Memory B cell (primary cell): ENCODE measurements at places on chromosomes 11 and 22.

DNA sequence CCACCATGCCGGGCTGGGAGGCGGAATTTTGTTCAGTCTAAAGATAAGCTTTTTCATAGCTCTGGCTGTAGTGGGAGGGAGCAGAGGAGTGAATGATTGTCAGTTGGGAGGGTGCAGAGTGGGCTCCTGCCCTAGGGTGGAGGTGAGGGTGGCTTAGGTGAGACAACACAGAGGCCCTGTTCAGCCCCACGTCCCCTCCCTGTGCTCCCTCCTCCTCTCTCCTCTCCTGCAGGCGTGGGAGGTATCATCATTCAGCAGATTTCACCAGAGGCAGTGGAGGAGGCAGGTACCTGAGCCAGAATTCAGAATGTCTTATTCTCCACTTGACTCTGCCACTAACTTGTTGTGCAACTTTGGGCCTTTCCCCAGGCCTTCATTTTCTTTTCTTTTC lies 1.7 kb upstream of the THRSP start:
- no peak for DNase-seq

GRCh38 chr11:73551677-73552076 lies 46.2 kb downstream of the FAM168A start:
- no peak for DNase-seq

DNA sequence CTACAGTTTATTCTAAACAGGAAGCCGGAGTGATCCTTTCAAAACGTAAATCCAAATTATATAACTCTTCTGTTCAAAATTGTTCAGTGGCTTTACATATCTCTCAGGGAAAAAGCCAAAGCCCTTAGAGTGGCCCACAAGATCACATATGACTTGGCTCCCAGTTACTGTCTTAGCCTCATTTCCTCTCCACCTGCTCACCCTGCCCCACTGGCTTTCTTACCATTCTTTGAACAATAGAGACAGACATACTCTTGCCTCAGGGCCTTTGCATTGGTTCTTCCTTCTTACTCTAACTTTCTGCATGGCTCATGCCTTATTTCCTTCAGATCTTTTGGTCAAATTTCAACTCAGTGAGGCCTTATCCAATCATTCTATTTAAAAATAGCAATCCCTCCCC lies 52.1 kb downstream of the STIM1 start:
- no peak for DNase-seq

- no peak for DNase-seq
These were observed 102.7 kb upstream of the PARVA start for GRCh38 chr11:12274558-12275197.

DNA sequence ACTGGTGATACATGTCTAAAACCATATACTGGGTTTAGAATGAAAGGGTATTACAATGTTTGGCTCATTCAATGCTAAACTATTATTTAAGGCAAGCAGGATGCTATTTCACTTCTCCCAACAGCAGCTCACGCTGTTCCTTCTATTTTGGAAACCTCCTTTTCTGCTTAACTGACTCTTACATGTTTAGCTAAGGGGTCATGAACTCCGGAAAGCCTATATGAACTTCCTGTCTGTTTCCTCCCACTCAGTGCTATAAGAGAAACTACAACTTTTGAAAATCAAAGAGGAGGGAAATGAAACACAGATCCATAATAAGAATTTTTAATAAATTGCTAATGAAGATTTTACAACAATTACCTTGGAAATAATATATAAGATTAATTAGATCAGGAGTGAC lies 30.9 kb downstream of the SLC36A4 start:
- DNase-seq = no peak

DNA sequence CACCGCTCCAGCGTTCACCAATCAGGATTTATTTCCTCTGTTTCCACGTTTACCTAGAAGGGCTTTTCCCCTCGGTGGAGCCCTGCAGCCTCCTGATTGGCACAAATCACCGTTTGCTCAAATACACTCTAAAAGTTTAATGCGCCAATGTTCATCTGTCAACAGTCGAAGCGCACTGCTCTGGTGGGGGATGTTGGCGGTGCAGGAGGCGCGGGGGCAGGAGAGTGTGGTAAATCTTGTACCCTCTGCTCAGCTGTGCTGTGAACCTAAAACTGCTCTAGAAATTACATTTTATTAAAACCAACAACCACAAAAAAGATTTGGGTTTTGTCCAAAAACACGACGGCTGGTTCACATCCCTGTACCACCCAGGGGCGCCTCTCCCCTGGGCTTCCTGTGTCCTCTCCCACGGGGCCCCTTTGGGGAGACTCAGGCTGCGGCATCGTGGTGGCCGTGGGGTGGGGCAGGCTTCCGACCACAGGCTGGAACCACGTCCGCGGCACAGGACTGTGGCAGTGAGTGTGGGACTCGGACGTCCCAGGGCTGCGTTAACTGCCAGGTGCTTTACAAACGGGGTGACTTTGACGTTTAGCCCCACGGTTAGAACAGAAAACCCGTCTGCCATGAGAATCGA lies 13.5 kb downstream of the TTLL8 start:
- no peak for DNase-seq
